ENCODE measurements at places on chromosomes 5 and 9.

GRCh38 chr5:141628175-141628788 lies 8.4 kb downstream of the HDAC3 start:
- no peak for DNase-seq

DNA sequence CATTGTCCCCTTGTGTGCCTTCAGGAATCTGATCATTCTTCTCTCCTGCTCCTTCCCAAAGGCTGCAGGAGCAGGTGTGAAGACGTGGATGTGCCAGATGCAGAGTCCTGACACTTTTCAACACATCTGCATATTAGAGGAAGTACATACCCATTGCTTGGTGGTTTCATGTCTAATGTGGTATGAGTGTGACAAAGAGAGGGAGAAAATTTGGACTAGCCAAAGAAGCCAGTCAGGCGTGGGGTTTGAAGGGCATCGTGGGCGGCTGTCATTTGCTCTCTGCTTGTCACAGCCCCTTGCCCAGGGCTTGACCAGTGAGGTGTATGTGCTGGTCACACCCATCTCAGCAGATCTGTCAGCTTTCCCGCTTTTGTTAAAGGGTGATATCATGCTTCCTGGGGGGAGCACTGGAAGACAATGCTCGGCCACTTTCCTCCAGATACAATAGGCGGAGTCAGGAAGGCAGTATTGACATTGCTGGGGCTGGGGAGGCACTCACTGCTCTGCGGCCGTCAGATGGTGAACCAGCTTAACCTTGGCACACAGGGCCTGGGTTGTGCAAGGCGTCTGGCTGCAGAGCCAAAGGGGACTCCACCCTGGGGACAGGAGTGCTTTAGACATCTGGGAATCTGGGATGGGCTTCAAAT lies 8.6 kb downstream of the TEK start:
- DNase-seq, result peak; percentile 37

DNA sequence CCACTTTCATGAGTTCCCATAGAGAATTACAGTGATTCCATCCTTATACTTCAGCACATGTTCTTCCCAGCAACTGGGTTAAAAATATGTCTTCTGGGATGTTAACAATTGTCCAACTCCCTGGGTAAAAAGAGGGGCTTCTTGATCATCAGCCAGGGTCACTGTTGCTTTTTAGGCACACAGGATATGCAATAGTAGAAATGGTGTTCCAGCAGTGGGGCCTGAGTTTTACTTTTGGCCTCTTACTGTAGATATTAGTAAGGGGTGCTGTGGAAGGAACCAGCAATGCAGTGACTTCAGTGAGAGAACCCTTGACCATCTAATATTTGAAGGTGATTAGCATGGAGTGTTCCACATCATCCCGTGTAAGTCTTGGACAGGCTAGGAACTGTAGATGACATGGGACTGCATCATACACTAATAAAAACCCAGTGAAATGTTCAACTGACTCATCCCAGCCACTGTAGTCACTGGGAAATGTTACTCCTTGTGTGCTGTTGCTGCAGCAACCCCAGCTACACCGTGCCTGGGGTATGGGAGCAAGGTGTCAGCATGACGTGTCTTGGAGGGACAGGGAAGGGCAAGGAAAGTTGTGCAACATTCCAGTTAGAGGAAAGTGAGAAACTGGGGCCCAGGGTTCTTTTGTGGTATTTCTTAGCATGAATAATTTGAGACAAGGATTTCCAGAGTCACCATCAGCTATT lies 610.9 kb downstream of the RAB3C start:
- DNase-seq, result peak; percentile 100

- DNase-seq, result no peak
Measured at GRCh38 chr5:157561110-157561509, 14.5 kb downstream of the ADAM19 start.
